ENCODE measurements at places on chromosomes 16 and 17. TPM values are rescaled to one million over a fixed set of nuclear protein-coding genes. Genes with fewer than 3 reads are reported as not detected.

DNA sequence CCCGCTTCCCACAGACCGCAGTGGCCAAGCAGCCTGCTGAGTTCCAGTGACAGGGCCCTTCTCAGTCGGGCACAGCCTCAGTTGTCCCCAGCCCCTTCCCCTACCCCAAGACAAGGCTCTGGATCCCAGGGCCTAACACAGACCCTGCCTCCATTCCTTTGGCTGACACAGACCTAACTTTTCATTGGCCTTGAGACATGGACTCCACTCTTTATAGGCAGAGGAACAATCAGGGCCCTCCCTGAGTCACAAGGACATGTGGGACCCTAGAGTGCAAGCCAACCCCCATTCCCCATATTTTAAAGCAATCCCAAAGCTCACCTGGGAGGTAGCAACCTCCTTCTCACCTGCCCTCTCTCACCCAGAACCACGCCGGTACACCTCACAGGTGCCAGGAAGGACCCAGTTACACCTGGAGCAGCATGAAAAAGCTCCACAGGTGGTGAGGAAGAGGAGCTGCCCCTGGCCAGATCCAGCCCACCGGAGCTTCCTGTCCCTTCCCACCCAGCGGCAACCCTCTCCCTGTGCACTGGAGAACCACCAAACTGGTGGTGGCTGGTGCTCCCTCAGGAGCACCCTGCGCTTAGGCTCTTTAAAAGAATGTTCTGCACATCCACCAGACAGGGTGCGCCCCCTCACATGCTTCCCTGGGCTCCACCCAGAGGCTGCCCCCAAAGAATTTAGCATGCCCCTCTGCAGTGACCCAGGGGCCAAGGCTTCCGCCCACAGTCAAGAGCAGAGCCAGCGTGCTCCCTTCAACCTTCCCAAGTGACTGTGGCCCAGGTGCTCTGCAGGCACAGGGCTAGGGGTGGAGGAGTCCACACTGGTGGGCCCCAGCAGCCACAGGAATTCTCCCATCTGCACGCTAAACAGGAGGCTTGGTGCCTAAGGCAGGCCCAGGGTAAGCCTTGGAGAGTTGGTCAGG is 3.4 kb downstream of the MNT start:
- DNase-seq: no peak

GRCh38 chr17:57752031-57752905 is 7.2 kb upstream of the CCDC182 start:
- DNase-seq: no peak

MIS12 gene
- 34.2 TPM for polyA plus RNA-seq

SLC35G6 gene
- polyA plus RNA-seq: 0.17 TPM

CA7 gene
- not detected for polyA plus RNA-seq
